HFFc6 (cell line): ENCODE measurements at places on chromosomes 1 and 21. TPM values are rescaled to one million over a fixed set of nuclear protein-coding genes. Genes with fewer than 3 reads are reported as not detected.

Gene KCNJ9
- total RNA-seq = not detected in 3 replicates

DNA sequence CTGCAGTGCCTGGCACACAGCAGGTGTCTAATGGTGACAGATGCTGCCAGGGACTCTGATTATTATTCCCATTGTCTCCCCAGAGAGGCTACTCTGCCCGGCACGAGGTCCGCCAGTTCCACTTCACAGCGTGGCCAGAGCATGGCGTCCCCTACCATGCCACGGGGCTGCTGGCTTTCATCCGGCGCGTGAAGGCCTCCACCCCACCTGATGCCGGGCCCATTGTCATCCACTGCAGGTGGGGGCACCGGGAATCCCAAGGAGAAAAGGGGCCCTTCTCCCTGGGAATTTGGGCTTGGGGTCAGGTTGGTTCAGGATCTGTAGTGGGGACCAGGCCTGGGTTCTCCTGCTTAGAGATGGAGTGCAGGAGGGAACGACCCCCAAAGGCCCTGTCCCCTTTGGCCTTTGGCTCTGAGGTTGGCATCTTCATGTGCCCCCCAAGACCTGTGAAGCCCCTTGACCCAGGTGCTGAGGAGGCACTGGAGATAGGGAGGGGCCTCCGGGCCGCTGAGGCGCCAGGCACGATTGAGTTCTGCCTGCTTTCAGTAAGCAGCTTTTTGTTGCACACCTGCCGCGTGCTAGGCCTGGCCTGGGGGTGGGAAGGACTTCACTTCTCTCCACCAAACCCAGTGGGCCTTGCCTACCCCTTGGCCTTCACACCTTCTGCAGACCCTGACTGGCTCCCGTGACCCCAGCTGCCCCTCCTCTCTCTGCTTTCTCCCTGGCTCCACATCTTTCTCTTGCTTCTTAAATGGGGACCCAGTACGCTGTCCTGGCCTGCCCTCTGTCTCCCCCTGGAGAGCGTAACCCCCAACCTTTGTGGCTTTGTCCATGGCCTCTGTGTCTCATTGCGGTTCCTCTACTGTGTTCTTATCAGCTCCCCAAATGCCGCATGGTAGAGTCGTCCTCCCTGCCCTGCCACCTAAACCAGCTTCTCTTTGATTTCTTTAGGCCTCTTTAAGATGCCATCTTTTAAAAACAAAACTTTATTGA lies 76.4 kb downstream of the PTPRU start:
- no peak overlapping the region for H3K27ac ChIP-seq
- H3K4me1 ChIP-seq = no peaks in the 10 kb centered on the region
- no peak overlapping the region for H3K4me3 ChIP-seq
- no peaks in the 10 kb centered on the region for H3K36me3 ChIP-seq
- DNase-seq = no peak

GRCh38 chr1:109578947-109579443 lies 30.6 kb downstream of the GNAI3 start:
- peaks cover 28% of the 10 kb centered on the region for H3K36me3 ChIP-seq
- no peak for DNase-seq
- no peak overlapping the region for H3K4me3 ChIP-seq

GRCh38 chr1:185574139-185574875 lies 159.9 kb upstream of the HMCN1 start:
- no peak for DNase-seq
- no peak overlapping the region for H3K27ac ChIP-seq
- peaks cover 13% of the 10 kb centered on the region for H3K36me3 ChIP-seq
- peaks cover 23% of the 10 kb centered on the region for H3K4me1 ChIP-seq

DNA sequence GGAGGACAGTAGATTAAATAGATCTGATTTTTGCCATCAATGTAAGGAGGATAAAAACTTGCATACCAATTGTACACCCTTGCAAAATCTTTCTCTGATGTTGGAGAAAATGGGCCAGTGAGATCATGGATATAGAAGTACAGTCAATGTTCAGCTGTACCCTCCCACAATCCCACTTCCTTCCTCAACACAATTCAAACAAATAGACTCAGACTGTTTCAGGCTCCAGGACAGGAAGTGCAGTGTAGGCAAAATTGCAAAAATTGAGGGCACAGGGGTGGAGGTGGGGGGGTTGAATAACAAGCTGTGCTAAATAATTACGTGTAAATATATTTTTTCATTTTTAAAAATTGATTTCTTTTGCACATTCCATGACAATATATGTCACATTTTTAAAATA lies 3.9 kb upstream of the IFI44 start:
- H3K36me3 ChIP-seq = peaks cover 6% of the 10 kb centered on the region
- no peak overlapping the region for H3K27ac ChIP-seq
- DNase-seq = no peak
- peaks cover 16% of the 10 kb centered on the region for H3K4me1 ChIP-seq
- H3K4me3 ChIP-seq = no peak overlapping the region
- no peaks in the 10 kb centered on the region for H3K27me3 ChIP-seq
